ENCODE measurements at places on chromosomes 16 and 17. TPM values are rescaled to one million over a fixed set of nuclear protein-coding genes. Genes with fewer than 3 reads are reported as not detected.

The WNK4 gene
- 0.45 TPM for total RNA-seq

The ZNF597 gene
- total RNA-seq, result 2.5 TPM

The OR3A3 gene
- total RNA-seq, result not detected

The KRT27 gene
- not detected for total RNA-seq

The C16orf96 gene
- total RNA-seq, result not detected

The FOXL1 gene
- total RNA-seq, result 0.90 TPM

The CCDC154 gene
- total RNA-seq, result 0.41 TPM

The AANAT gene
- total RNA-seq, result not detected

The CALB2 gene
- 0.36 TPM for total RNA-seq

The NLRC3 gene
- not detected for total RNA-seq

The COX11 gene
- total RNA-seq, result 14.2 TPM

The MFAP4 gene
- 20.2 TPM for total RNA-seq

The MT1F gene
- total RNA-seq, result 0.18 TPM

The FAM20A gene
- 37.0 TPM for total RNA-seq

The ADAP2 gene
- total RNA-seq, result 0.90 TPM

All from fibroblast of the aortic adventitia (primary cell).